ENCODE measurements at places on chromosomes 1 and 21.

GRCh38 chr1:99768524-99769245 is 2.2 kb upstream of the FRRS1 start:
- DNase-seq: no peak

DNA sequence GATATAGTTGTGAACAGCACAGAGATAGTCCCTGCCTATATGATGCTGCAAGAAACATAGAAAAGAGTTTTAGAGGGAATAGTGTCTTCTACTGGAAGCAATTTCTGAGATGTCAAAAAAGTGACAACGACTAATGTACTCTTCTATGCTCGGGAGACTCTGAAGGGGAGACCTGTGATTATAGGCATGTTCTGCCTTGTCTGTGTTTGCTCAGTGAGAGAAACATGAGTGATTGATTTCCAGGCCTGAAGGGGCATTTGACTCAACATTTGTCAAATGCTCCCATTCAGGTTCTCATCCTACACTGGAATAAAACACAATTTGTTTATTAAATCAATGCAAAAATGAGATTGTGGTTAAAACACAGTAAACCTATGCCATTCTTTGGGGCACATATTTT is 131.8 kb downstream of the CTH start:
- DNase-seq: no peak

DNA sequence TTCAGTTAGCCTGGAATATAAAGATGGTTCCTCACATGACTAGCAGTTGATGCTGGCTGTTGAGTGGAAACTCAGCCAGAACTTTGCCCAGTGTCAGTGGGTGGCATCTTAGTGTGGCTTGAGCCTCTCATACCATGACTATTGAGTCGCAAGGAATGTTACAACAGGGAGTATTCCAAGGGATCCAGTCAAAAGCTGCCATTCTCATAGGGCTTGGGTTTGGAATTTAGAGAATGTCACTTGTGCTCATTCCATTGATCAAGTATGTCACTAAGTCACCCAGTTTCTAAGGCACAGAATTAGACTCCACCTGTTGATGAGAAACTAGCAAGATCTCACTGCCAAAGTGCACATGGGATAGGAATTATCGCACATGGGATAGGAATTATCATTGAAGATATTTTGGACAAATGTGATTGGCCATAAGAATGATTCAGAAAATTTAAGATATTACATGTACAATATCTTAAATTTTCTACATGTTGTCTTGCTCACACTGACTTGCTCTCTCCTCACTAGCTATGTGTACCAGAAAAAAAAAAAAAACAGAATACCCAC is 1290.7 kb upstream of the ADGRL2 start:
- DNase-seq: no peak

- no peak for DNase-seq
Measured at GRCh38 chr1:6657138-6657537, 32.5 kb downstream of the THAP3 start.

DNA sequence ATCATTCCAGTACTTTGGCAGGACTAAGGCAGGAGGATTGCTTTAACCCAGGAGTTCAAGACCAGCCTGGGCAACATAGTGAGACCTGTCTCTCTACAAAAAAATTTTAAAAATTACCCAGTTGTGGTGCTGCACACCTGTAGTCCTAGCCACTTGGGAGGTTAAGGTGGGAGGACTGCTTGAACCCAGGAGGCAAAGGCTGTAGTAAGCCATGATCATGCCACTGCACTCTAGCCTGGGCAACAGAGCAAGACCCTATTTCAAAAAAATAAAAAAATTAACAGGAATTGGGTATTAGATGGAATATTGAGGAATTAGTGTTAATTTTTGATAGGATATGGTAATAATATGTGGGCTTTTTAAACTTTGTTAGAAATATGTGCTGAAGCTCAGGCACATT is 16.8 kb downstream of the TAF13 start:
- no peak for DNase-seq

DNA sequence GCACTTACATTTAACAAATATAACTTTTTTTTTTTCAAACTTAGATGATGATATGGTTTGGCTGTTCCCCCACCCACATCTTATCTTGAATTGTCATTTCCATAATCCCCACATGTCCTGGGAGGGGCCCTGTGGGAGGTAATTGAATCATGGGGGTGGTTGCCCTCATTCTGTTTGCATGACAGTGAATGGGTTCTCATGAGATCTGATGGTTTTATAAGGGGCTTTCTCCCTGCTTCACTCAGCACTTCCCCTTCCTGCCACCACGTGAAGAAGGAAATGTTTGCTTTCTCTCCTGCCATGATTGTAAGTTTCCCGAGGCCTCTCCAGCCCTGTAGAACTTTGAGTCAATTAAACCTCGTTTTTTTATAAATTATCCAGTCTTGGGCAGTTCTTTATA is 432.6 kb downstream of the AMY1C start:
- DNase-seq: no peak

GRCh38 chr1:215825056-215825455 is 258.0 kb downstream of the KCTD3 start:
- DNase-seq: no peak

DNA sequence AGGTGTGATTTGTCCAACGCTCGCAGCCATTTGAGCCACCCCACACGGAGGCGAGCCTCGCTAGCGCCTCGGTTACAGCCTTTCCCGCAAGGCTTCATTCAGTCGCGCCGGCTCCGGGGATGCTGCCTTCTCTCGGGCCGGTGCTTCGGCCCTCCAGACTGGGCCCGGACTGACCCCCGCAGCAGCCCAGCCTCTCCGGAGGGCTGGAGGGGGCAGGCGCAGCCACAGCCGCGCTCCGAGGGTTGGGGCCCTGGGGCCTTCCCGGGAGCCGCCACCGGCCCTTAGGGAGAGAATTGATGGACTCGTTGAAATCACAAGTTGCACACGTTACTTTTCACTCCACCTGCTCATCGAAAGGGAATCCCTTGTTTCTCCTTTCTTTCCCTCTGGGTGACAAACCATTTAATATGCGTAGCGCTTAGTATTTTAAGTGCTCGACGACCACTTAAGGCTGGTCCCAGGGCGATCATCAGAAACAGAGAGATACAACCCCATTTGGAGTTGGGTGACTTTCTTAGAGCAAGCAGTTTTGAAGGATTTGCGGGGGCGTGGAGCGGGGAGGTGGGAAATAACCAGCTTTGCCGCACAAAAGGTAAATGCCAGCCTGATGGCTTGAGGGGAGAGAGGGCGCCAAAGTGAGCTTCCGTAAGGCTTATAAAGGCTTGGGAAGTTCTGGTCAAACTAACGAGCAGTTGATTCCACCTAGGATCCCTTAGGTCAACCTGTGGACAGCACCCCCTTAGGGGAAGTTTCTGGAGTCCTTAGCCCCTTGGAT is 24.6 kb upstream of the ENAH start:
- no peak for DNase-seq

DNA sequence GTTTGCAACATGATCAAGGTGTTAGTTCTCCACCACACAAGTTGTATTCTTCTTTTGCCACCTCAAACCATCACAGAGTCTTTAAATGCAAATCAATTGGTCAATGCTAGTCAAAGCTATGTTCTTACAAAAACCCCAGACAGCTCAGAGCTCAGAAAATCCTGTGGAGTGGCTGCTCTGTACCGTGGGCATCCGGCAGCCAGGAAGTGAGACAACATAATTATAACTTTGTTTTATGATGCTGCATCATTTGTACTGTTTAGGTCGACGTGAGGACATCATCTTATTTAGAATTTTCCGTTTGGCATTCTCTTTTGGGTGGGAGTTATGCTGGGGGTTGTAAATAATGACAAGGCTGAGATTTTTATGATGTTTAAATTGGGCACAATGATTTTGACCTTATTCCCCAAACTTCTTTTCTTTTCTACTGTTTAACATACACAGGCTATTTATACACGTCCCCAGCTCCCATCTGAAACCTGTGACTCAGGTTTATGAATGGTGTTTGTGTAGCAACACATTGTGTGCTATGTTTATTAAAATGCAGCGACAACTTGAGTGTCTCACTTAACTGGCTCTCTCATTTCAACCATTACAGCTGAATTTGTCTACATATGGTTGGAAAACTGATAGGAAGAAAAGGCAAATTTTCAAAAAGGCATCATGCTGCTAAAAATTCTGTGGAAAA is 124.0 kb downstream of the CNIH3 start:
- no peak for DNase-seq

GRCh38 chr1:155052439-155053395 is 1.6 kb downstream of the ADAM15 start:
- DNase-seq: no peak

DNA sequence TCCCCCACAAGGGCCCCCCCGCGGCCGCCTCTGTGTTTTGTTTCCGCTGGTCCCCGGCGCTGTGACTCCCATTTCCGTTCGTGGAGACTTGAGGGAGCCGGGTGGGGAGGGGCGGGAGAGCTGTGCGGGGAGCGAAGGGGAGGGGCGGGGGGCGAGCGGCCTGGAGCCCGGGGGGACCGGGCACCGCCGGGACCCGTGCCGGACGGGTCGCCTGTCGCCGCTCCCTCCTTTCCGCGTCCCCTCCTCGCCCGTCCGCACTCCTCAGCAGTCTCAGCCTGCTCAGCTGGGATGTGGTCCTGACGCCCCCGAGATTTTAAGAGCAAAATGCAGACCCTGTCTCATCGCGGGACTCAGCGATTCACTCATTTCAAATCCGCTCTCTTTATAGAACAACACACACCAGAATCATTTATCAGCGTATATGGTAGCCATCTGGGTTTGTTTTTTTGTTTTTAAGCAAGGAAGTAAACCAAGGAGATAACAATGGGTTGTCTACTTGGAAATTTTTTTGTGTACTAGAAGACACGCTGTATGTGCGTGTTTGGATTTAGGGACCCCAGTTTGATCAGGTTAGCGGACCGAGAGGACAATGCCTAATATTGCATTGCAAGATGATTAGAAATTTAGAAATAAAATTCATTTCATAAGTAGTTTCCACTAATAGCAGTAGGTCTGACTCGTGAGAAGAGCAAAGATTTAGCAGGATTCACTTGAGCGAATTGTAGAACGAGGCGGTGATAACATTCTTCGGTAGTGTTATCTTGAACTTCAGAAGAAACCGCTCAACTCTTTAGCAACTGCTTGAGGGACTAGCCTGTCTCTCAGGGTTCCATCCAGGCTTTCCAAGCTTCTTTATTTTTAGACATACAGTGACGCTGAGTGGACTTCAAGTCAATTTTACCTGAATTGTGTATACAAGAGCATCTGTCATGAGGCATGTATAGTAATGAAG is 1.1 kb downstream of the GABPA start:
- peak; percentile 83 for DNase-seq

- no peak for DNase-seq
Measured at GRCh38 chr1:58248791-58249190, 297.7 kb downstream of the OMA1 start.

DNA sequence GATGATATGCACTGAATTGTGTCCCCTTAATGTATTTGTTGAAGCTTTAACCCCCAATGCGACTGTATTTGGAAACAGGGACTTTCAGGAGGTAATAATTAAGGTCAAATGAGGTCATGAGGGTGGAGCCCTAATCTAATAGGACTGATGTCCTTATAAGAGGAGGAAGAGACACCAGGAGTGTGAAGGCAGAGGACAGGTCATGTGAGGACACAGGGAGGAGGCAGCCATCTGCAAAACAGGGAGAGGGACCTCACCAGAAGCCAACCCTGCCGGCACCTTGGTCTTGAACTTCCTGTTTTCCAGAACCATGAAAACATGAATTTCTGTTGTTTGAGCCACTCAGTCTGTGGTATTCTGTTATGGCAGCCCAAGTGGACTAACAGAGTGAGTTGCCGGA is 15.3 kb downstream of the SYF2 start:
- no peak for DNase-seq

DNA sequence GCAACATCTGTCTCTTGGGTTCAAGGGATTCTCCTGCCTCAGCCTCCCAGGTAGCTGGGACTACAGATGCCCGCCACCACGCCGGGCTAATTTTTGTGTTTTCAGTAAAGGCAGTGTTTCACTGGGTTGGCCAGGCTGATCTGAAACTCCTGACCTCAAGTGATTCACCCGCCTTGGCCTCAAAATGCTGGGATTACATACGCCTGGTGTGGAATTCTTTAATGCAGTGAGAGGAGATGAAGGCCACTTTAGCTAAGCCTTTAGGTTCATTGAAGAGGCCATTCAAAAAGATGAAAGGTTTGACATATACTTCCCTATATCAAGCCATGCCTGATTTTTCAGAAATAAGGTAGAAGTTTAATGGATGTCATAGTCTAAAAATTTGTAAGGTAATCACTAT is 162.7 kb downstream of the ST6GALNAC3 start:
- DNase-seq: no peak

GRCh38 chr1:157155658-157156057 is 17.5 kb upstream of the ETV3 start:
- DNase-seq: no peak

DNA sequence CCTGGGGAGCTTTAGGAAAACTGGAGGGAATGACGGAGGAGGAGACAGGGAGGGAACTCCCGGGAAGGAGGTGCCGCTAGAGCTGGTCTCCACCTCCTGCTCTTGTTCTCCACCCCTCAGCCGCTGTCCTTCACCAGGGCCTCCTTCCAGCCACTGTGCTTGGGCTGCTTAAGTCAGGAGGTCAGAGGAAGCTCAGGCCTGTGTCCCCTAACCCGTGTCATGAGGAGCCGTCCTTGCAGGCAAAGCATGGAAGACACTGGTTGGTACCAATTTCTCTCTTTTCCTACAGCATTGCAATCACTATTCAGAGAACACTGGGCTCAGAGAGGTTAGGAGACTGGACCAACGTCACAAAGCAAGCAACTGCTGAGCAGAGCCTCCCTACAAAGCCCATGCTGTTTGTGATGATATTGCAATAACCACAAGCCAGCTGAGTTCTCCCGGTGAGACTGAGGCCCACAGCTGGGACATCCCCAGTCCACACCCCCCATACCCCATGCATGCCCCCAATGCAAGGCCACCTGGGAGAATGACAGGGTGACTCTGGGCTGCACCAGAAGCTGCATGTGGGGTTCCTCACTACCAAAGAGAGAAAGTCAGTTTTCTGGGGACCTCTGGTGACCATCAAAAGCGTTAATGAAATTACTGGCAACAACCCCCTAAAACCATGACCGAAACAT is 427.5 kb downstream of the NPHP4 start:
- DNase-seq: no peak

DNA sequence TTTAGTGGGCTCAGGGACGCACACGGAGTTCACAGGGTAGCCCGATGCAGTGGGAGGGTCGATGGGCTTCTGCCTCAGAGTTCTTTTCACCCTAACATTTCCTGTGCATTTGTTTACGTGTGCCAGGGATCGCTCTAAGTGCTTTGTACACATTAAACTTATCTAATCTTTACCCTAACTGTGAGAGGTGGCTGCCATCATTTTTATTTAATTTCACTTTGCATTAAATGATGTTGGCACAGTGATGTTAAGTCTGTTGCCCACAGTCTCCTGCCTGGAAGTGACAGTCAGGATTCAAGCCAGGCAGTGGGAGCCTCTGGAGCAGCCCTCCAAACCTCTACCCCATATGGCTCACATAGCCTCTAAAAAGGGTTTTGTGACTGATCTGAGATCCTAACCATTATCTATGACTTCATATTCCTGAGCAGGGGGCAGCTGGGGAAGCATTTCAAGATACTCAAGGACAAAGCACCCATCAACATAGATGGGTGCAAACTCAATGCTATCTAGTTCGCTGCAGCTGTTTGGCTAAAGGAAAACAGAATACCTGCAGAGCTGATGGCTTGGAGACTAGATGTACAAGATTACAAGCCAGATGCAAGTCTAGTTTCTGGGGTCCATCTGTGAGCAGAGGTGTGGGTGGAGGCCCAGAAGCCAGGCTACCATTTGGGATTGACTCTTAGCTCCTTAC is 303.8 kb downstream of the DISC1 start:
- no peak for DNase-seq

GRCh38 chr1:85366391-85367170 is 90.1 kb upstream of the BCL10 start:
- no peak for DNase-seq

All from NCI-H2029 (cell line).